Stimulated activated CD8-positive, alpha-beta memory T cell treated with anti-CD3 and anti-CD28 coated beads, Interleukin-2, amount 100 ng/mL, for 1 hour (primary cell): ENCODE measurements at places on chromosomes 4 and X.

DNA sequence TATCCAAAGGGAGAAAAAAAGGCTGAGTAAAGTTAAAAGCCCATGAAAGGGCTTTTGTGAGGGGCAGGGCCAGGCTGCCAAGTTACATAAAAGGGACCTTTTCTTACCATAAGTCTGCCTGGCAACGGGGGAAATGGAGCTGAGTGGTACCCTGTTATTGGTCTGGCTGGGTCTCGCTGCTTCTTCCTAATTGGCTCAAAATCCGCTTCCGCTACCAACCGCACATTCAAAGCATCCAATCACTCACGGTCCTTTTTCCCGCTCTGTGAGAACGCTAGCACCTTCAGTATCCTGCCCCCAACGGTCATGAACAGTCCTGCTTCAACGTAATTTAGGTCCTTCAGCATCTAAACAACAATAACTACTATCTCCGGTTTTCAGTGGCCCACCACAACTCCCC, 611 bp downstream of the TEX11 start:
- DNase-seq: no peak

DNA sequence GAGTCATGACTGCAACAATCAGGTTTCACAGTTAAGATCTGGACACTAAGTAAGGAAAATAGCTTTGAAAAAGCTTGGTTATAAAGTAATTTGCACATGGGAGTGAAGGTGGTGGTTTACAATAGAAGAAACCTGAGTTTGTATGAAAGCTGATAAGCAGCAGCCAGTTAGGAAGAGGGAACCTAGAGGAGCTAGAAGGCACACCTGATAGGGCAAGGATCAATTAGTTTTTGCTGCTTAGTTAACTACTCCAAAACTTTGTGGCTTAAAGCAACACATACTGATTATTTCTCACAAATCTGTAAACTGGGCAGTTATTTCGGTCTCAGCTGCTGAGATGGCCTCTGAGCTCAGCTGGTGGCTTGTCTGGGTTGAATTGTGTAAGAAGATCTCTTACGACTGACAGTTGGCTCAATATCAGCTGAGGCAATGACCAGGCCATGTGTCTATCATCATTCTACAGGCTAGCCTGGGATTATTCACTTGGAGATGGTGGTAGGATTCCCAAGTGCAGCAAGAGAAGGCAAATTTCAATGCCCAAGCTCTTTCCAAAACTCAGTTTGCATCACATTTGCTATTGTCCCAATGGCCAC, 255.0 kb upstream of the PITX2 start:
- DNase-seq: no peak

- DNase-seq: no peak
These were observed 155.4 kb downstream of the GPM6A start for GRCh38 chr4:175656649-175657048.

DNA sequence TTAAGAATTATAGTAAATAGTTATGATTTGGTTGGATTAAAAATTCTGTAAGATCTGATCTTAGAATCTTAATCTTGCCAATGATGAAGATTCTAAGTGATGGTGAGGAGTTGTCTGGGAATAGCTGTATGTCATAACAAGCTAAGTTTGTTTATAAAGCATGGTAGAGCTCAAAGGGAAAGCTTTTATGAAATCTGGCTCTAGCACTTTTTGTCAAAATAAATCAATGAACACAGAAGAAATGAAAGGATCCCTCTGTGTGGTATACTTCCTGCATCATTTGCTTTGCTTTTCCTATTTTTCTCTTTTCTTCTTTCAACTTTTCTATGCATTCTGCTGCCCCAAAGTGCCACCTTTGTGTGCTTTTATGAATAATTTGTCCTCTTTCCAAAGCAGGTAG, 193.5 kb upstream of the FAT1 start:
- DNase-seq: no peak
